ENCODE measurements at places on chromosomes 13 and 19.

GRCh38 chr19:2376784-2377519 is 16.9 kb downstream of the TMPRSS9 start:
- DNase-seq, result no peak

DNA sequence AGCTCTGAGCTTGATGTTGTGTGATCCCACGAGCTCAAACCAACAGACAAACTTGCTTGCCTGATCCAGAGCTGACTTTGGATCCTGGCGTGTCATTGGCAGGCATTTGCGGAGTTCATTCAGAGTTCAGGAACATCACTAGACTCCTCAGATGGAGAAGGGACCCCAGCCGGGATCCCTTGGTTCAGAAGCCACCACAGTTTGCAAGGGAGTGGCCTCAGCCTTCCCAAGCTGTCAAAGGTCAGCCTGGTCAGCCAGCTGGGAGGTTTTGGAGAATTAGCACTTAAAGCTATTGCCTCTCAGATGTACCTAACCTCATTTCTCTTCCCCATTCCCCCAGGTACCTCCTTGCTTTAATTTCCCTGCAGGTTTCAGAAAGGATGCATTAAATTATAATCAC is 208.8 kb upstream of the SOX21 start:
- no peak for DNase-seq

GRCh38 chr19:55066107-55066709 is 3.3 kb upstream of the RDH13 start:
- DNase-seq, result no peak

DNA sequence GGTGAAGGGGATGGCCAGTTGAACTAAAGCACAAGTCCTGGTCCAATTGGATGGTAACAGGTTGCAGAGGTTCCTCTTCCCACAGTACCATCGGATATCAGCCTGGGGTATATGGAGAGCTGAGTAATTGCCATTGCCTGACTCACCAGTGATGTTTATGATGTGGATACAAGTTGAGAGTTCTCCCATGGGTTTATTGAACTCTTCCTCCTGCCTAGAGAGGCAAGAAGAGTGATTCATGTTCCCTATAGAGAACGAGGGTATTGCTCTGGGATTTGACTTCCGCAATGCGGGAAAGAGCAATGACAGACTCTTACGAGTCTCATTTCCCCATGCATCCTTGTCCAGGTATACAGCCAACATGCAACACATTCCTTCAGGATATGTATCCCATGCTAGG is 111.3 kb upstream of the PCDH9 start:
- no peak for DNase-seq

- no peak for DNase-seq
Measured at GRCh38 chr19:18855647-18856384, 24.1 kb downstream of the UPF1 start.

DNA sequence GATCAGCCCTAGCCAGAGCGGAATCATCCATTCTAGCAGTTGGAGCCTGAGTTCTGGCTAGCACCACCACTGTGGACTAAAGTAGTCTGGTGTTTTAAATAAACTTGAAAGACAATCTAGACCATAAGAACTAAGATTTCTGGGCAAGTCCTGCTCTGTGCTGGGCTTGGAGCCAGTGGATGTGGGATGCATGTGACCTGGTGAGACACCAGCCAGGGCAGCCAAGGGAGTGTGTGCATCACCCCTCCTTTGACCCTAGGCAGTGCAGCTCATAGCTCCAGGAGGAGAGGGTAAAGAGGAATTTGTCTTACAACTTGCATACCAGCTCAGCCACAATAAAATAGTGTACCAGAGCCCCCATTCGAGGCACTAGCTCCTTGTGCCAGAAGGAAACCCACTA is 21.0 kb downstream of the ITGBL1 start:
- DNase-seq, result no peak

- no peak for DNase-seq
Measured at GRCh38 chr19:679418-680286, 3.5 kb downstream of the FSTL3 start.

DNA sequence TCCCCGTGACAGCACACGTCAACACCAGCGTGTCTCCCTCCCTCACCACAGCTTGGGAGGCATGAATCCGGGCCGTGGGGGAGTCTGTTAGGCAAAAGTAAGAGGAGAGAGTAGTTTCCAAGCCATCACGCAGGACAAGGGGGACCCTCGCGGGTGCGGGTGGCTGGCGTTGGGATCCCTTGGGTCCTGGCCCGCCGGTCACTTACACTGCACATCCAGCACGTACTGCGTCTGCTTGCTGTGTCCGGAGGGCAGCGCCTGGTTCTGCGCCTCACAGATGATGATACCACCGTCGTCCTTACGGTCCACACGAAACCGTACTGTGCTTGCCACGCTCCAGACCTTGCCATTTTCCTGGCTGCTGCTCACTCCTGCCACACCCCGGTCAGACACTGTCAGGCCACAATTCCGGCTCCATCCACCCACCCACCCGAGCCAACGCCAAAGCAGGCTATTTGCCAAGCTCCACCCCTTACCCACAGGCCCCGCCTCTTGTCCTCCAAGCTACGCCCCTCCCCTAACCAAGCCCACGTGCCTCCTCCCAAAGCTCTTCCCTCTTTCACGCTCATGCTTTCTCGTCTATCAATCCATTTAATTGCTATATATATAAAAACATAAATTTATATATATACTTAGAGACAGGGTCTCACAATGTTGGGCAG is 6.6 kb upstream of the ZNF428 start:
- DNase-seq, result peak; percentile 44

- no peak for DNase-seq
Measured at GRCh38 chr19:13670846-13671245, 93.5 kb upstream of the MRI1 start.

GRCh38 chr13:97600458-97601075 is 166.6 kb downstream of the RAP2A start:
- no peak for DNase-seq

Measured in hematopoietic multipotent progenitor cell treated with erythropoietin and hydrocortisone succinate and interleukin-3 and kit ligand, for 15 days (in vitro differentiated cells).